ENCODE measurements at places on chromosomes 16 and 17.

GRCh38 chr16:22188595-22189442 lies 17.3 kb upstream of the EEF2K start:
- DNase-seq, result peak; percentile 68

DNA sequence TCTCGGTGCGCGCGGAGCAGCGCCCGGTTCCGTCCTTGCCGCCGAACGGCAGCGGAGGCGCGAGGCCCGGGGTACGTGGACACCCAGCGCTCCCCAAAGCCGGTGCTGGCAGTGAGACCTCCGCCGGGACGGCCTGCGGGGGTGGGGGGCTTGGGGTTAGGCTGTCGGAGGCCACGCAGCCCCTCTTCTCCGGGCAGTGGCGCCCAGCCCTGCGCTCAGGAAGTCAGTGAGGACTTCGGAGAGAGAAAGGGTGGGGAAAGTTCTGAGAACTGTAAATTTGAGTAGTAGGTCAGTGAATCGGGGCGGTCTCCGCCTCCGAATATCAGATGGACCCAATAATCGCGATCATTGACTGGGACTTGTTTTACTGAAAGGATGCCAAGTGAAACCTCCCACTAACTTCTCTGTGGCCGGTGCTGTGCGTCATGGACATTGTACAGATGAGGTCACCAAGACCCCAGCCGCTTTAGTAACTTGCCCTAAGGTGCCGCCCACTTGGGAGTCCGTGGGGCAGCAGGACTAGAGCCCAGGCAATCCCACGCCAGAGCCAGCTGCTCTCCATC lies 468 bp downstream of the IL4R start:
- DNase-seq, result peak; percentile 74

- DNase-seq, result no peak
Measured at GRCh38 chr16:49709057-49709456, 146.9 kb downstream of the ZNF423 start.

DNA sequence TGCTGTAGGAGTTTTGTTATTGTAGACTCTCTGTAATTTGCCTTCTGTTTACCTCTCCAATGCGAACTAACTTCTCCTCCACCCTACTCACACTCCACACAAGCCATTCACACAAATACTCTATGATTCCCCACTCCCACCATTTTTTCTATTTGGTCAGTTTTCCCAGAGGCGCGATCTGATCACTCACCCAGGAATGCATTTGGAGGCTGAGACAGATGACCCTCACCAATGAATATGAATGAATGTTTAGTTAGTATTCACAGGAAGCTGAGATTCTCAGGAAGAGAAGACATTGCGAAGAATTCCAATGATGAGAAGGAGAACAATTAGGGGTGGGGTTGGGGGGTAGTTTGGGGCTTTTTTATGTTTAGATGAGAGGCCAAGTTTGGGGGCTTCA lies 10.5 kb upstream of the ANKFN1 start:
- DNase-seq, result no peak

GRCh38 chr17:75124041-75124818 lies 7.3 kb downstream of the NT5C start:
- DNase-seq, result peak; percentile 77

- no peak for DNase-seq
Measured at GRCh38 chr16:64754279-64754678, 367.6 kb downstream of the CDH11 start.

DNA sequence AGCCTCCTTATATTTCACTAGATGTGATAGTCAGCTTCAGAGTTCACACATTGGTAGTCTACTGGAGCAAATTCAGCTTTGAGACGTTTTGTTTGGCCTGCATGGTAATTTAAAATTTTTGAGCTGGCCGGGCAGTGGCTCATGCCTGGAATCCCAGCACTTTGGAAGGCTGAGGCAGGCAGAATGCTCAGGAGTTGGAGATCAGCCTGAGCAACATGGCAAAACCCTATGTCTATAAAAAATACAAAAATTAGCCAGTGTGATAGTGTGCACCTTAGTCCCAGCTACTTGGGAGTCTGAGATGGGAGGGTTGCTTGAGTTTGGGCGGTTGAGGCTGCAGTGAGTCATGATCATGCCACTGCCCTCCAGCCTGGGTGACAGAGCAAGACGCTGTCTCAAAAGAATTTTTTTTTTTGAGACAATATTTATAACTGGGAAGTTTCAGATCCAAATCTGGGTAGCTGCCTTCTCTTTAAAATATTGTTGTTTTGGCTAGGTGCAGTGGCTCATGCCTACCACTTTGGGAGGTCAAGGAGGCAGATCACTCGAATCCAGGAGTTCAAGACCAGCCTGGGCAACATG lies 4.8 kb upstream of the BLMH start:
- no peak for DNase-seq

DNA sequence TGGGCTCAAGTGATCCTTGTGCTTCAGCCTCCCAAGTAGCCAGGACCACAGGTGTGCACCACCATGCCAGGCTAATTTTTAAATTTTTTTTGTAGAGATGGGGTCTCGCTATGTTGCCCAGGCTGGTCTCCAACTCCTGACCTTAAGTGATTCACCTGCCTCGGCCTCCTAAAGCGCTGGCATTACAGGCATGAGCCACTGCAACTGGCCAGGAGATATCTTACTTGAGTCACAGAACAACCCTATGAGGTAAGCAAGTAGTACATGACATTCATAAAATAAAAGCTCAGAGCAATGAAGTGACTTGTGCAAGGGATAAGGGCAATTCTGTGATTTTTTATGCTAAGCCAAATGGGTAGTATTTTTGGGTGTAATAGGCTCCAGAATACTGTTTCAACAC lies 57.3 kb downstream of the CDC27 start:
- no peak for DNase-seq

DNA sequence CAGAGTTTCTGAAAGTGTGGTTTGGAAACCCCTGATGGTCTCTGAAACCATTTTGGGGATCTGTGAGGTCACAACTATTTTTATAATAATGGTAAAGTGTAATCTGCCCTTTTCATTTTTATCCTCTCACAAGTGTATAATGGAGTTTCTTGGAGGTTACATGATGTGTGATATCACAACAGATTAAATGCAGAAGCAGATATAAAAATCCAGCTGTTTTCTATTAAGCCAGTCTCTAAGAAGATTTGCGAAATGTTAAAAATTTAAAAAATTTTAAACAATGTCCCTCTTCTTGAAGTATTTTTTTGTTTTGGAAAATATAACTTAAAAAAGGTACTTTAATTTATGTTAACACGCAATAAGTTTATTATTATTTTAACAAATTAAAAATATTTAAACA lies 48.7 kb downstream of the RPGRIP1L start:
- no peak for DNase-seq

DNA sequence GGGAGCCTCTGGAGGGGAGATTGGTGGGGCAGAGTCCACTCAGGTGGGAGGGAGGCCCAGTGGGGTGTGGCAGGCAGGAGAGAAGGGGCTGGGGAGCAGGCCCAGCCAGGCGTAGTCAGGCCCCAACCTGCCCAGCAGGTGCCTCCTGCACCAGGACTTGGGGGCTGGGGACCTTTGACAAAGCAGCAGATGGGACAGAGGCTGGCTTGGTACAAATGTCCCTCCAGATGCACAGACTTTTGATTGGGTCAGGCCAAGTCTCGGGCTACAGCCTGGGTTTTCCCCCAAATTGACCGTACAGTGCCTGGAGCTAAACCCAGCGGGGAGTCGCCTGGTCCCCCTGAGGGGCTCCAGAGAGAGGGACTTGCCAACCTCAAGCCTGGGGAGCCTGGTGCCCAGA lies 411 bp downstream of the GGT6 start:
- no peak for DNase-seq

GRCh38 chr17:31680126-31680525 lies 178.9 kb downstream of the COPRS start:
- DNase-seq, result peak; percentile 85

DNA sequence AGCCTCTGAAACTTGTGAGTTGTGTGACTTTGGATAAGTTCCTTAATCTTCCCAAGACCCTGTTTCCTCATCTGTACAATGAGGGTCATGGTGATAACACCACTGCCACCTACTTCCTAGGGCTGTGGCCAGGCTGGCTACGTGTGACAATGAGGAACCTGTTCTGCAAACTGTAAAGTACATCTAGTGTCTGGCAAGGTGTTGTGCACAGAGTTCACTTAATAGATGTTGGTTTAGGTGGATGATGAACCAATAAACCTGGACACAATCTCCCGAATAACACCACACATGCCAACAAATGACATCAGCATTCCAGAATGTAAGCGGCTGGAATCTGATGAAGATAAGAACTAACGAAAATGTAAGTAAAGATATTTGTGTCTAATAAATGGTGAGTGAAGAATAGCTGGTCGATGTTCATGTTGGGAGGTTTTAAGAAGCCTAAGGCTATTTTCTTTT lies 82.3 kb downstream of the MARCHF10 start:
- DNase-seq, result no peak

DNA sequence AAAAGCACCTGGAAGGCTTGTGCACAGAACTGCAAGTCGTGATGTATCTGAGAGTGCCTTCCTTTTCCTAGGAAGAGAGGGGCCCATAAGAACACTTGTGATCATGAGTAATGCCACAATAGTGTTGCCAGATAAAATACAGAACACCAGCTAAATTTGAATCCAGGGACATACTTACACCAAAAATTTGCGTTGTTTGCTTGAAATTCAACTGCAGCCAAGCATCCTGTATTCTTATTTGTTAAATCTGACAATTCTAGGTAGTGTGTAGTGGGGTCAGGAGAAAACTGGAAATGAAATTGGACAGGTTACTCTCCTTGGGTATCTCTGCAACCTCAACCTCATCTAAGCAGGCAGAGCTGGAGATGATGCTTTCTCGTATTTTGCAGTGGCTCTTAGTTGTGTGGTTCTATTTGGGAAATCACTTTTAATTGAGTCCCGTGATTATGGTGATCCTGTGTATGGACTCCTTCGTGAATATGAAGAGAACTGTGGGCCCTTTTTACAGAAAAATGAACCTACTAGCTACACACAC lies 12.0 kb downstream of the SLC35B1 start:
- DNase-seq, result no peak

DNA sequence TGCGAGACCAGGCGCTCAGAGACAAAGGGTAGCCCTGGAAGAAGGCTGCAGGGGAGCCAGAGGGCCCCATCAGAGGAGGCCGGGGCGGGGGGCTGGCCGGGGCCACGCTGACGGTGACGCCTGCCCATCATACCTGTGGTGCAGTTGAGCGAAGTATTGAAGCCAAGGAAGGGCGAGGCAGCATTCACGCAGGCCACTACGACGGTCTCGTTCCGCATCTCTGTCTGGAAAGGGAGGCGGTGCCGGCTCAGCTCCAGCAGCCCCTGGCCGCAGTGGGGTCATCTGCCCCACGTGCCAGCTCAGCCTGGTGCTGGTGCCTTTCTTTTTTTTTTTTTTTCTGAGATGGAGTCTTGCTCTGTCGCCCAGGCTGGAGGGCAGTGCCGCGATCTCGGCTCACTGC lies 4.9 kb upstream of the MRPL28 start:
- DNase-seq, result no peak
